GM13976 (cell line): ENCODE measurements at places on chromosomes 12 and 14.
A peak's percentile ranks its signal among the peaks of the same experiment; 100 is the strongest.

DNA sequence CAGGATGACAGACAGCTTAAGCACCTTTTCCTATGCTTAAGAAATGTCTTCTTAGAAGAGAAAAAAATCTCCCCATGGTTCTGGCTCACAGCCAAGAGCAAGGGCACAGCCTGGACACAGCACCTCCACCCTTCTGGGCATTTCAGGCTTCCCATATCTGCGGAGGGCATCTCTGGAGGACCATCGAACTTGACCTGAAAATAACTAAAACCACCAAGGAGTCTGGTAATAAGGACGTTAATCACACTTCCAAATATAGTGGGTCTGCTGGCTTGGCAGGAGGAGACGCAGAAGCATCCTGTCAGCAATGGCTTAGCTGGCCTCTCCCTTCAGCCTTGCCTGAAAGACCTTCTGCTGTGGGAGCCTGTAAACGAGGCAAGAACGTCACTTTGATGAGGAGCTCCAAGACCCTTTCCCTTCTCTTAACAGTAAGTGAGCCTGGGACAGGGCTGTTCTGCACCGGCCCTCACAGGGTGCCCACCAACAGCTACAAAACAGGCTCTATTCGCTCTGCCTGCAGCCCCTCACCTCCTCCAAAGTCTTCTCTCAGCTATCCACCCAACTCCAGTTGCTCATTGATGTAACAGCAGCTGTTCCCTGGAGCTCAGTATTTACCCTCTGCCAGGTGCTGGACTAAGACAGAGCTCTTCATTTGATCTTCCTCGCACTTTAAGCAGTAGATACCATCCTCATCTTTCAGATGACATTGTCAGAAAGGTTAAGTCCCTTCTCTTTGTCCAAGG, 13.2 kb downstream of the SETD3 start:
- no peak for DNase-seq

DNA sequence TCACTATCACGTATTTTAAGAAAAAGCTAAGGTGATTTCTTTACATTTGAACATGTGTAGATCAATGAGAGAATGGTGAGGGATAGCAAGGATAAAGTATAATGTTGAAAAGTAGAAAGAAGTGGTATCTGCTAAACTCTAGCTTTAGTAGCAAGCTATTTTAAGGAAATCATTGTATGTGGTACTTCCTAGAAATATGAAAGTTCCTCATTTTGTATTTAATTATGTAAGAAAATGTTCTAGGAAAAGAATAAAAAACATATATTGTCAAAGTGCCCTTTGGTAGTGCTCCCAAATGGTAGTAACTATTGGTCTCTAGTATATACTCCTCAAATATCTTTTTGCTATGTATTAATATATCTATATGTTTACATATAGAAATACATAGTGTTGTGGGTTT, 35.7 kb downstream of the RAB21 start:
- no peak for DNase-seq

DNA sequence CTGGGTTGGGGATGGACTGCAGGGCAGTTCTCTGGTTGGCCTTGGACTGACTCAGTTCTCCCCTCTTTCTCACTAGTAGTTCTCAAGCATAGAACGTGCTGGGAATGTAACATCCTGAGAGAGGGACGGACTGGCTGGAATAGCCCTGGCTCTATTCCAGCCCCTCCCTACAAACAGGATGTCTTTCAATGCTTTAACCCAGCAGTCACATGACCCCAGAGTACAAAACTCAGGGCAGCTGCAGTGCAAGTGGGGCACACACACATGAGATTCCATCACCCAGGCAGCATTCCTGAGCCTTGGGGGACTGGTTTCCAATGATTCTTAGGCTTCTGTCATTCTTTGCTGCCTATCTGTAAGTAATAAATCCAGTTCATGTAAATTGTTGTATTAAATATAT, 1.6 kb upstream of the ACOT6 start:
- no peak for DNase-seq

DNA sequence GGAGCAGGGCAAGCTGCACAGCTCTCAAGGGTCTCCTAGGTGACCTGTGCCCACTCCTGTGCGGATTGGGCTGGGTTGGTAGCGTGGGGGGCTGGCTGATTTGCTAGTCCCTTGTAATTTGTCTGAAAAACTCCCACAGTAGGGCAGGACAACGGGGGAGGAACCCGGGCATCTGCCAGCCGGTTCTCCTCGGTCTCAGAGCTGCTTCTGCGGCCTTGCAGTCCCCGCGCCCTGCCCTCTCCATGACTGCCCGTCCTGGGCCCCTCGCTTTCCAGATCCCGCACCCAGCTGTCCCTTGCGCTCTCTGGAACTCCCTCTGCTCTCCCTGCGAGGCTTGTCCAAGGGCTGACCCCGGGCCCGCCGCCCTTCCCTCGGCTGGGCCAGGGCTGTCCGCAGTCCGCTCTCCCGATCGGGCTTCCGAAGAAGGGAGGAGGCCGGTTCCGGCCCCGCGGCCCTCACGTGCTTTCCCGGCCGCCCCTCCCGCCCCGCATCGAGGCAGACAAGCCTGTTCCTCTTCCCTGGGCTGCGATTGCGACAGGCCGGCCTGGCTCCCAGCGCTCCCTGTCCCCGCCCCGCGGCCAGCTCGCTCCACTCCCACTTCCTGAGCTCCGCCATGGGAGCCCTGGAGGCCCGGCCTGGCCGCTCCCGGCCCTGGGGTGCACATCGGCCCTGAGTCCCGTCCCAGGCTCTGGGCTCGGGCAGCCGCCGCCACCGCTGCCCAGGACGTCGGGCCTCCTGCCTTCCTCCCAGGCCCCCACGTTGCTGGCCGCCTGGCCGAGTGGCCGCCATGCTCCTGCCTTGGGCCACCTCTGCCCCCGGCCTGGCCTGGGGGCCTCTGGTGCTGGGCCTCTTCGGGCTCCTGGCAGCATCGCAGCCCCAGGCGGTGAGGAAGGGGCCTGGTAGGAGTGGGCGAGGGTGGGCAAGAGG, at the start of gene LTBR:
LTBR (plus strand) TSS at position 591 of the 927 bp plus-strand sequence; CDS start at position 788, 197 bp downstream.
- peak; percentile 58 for DNase-seq

DNA sequence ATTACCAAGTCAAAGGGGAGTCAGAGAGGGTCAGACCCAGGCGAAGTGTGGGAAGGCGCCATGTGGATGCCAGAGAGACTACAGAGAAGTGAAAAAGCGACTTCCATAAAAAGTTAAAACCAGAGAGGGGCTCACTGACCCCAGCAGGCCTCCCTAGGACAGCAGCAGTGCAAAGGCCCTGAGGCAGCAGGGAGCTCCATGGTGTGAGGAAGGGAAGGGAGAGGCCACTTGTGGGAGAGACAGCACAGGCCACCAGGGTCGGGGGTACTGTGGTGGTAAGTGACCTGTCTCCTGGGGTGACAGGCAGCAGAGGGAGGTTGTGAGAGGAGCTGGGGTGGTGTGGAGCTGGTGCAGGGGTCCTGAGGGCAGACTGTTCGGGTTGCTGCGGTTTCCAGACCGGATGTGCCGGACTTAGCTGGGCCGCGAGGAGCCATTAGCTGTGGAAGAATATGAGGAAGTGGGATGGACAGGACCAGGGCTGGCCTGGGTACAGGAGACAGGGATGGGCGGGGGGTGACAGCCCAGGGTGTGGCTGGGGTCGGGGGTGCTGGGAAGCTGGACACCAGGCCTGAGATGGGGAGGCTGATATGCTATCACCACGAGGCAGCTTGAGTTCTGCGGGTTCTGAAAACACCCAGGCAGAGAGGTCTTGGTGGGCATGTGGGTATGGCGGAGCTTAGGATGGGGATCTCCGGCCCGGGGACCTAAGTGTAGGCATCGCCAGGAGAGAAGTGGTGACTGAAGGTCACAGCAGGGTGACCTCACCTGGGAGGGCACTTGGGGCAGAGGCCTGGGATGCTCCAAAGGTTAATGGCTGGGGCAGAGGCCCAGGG, 22.7 kb downstream of the SETD1B start:
- no peak for DNase-seq

- DNase-seq = no peak
Measured at GRCh38 chr12:89768586-89769482, 60.2 kb upstream of the ATP2B1 start.

DNA sequence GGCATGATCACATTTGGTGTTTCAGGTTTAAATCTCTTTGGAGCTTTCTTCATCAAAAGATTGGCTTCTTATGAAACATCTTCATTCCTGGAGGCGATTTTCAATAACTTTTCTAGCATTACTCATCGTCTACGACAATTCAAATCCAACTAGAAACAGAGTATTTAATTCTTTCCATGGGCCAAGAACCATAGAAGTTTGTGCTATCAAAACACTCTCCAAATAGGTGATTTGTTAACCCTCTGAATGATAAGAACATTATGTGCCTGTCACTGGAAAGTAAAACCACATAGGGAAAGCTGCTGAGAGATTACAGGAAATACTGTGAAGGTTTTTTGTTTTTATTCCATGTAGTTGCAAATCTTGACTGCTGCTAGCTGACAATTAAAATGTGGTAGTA, 6.9 kb upstream of the DCN start:
- no peak for DNase-seq

GRCh38 chr12:52229836-52230343, 3.2 kb upstream of the KRT7 start:
- no peak for DNase-seq

DNA sequence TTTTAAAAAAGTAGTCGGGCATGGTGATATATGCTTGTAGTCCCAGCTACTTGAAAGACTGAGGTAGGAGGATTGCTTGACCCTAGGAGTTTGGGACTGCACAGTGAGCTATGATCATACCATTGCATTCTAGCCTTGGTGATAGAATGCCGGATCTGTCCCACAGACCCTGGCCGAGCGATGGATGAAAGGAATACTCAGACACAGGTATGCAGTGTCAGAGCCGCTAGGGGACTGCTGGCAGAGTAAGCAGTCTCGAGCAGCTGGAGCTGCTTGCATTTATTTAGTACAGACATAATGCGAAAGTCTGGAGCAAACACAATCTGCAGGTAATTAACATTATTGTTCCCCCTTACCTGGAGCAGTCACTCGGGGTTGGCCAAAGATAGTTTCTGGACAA, 18.6 kb downstream of the AICDA start:
- DNase-seq = no peak

- DNase-seq = no peak
Measured at GRCh38 chr12:72214163-72214562, 58.0 kb upstream of the TRHDE start.

GRCh38 chr12:81998761-81999378, 239.7 kb upstream of the PPFIA2 start:
- no peak for DNase-seq

DNA sequence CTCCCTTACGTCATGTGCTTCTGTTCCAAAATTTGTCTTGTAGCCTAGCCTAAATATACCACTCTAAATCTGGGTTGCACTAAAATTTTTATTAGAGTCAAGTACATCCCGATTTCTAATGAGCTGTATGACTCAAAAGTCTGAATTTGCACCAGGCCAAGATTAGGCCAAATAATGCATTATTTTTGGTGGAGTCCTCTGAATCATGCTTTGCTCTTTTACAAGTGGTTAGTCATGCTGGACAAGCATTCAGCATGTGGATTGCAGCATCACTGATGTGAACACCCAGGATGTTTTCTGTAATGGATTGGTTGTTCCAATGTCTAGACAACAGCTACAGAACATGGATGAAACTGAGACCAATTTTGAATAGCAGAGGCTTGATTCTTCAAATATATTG, 23.7 kb downstream of the HEBP1 start:
- no peak for DNase-seq

DNA sequence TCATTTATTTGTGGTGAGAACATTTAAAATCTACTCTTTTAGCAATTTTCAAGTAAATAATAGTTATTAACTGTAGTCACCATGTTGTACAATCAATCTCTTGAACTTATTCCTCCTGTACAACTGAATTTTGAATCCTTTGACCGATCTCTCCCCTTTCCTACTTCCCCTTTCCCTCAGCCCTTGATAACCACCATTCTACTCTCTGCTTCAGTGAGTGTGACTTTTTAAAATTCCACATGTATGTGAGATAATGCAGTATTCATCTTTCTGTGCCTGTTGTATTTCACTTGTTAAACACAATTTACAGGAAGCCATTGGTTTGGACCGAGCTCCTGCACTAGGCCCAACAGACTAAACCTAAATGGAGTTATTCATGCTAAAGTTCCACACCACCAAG, 458.9 kb upstream of the PDE3A start:
- no peak for DNase-seq

DNA sequence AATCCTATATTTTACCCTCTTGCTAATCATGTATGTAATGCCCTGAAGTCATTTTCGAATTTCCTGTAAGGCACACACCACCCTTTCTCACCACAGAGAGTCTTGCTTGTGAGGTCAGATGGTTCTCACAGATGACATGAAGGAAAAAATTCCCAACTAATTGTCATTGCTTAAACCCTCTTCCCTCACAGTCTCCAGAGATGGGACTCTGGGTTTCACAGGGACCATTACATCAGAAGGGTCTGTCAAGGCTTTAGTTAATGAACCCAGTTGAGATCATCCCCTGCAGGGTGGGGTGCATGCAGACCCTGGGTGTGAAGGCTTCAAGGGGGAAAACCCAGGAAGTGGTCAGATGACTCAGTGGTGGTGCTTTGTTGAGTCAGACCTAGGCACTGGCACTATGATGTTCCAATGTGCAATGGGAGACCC, 229.6 kb downstream of the BCAT1 start:
- no peak for DNase-seq

GRCh38 chr14:24849471-24849870, 200.5 kb downstream of the STXBP6 start:
- no peak for DNase-seq

GRCh38 chr12:105192624-105193225, 43.2 kb downstream of the APPL2 start:
- no peak for DNase-seq

DNA sequence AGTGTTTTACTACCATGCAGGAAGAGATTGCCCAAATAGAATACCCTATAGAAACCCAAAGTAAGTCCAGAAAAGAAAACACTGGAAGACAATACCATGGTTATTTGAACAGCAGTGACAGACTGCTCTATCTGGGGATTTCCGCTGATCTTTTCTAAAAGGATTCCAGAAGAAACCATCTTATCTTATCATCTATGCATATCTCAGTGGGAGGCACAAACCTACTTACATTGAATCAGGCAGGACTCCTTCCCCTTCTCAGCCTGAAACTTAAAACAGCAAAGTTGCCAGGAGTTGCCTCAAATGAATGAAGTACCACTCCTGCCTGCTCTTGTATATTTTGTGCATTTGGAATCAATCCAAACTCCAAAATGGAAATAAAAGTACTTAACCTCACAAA, 56.7 kb upstream of the NR2C1 start:
- no peak for DNase-seq

GRCh38 chr12:44225149-44225510, 389.2 kb downstream of the TMEM117 start:
- DNase-seq = no peak

- no peak for DNase-seq
Measured at GRCh38 chr12:7411343-7411742, 32.6 kb downstream of the CD163L1 start.

- no peak for DNase-seq
Measured at GRCh38 chr12:91194500-91194899, 11.9 kb upstream of the DCN start.

GRCh38 chr14:67276131-67276530, 34.9 kb downstream of the PALS1 start:
- DNase-seq = no peak

- DNase-seq = no peak
Measured at GRCh38 chr12:96486751-96487613, 2.4 kb upstream of the CFAP54 start.
